Activated T-cell treated with anti-CD3 and anti-CD28 coated beads for 4 hours (primary cell): ENCODE measurements at places on chromosomes 13 and 19.

- no peak for DNase-seq
Observed at GRCh38 chr19:30131722-30132291, 189.8 kb downstream of the URI1 start.

DNA sequence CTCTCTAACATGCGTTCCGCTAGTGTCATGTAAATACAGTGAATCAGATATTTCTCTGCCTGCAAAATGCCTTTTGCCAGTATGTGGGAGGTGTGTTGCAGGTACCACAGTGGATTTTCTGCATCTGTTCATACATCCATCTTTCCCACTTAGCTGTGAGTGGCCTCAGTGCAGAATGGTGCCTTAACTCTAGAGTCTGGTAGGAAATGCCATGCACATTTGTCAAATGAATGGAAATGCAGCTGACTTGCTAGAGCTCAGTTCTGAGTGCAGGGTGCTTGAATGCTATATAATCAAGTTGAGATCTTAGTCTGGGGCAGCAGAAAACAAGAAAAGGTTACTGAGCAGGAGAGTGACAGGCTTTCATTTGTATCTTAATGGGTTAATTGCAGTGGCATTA, 68.2 kb downstream of the LRCH1 start:
- no peak for DNase-seq

GRCh38 chr13:112679932-112680677, 9.7 kb upstream of the ATP11A start:
- no peak for DNase-seq

- DNase-seq, result no peak
Observed at GRCh38 chr19:45279587-45280192, 28.6 kb downstream of the MARK4 start.

GRCh38 chr13:30968846-30969245, 36.4 kb downstream of the TEX26 start:
- DNase-seq, result no peak

- peak; percentile 40 for DNase-seq
Observed at GRCh38 chr19:41225238-41226052, 6.4 kb downstream of the AXL start.

DNA sequence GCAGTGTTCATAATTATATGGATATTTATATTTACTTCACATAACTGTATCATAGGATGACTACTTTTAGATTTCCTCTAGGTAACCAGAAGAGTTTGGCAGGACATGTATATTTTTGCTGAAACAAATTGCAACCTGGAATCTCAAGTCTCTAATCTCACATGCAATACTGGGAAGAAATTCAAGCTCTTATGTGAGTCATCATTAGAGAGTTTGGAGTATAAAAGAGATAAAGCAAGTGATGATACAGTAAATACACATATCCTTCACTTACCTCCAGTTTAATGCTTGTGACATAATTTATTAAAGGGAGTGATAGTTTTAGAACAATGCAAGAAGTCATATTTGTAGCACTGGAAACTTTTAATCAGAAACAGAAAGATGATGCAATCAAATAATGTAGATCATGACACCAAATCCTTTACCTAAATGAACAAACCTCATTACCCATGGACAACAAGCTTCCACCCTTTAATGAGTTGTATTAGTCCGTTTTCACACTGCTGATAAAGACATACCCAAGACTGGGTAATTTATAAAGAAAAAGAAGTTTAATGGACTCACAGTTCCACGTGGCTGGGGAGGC, 15.8 kb upstream of the OR7A17 start:
- DNase-seq, result no peak

DNA sequence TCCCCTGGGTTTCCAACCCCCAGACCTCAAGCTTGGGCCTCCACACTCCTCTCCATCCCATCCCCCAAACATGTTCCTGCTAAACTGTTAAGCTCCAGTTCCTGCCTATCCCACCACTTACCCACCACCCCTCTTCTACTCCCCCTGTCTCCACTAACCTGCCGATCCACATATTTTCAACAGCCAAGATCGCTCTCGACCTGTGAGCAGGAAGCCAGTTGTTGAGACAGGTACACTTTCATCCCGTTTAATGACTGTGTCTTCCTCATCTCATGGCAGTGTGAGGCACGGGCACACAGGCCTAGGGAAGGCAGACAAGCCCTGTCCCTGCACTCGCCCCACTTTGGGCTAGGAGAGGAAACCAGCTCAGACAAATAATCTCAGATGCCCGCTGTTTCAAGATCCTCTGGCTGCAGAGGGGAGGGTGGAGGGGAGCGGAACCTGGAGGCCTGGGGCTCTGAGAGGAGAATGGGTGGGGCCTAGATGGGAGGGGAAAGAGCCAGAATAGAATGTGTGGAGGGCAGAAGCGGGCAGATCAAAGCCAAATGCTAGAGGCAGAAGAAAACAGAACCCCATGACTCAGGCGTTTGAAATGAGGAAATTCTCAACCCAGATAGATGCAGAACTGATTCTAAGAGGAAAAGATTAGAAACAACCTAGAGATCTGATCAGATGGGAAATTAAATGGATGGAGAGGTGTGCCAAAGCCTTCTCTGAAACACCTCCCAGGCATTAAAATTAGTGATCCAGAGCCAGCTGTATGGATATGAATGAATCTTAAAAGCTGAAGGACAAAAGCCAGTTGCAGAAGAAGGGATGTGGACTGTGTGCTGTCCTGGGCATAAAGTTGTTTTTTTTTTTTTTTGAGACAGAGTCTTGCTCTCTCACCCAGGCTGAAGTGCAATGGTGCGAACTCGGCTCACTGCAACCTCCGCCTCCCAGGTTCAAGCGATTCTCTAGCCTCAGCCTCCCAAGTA, 16.9 kb upstream of the CYP2S1 start:
- DNase-seq, result peak; percentile 9

DNA sequence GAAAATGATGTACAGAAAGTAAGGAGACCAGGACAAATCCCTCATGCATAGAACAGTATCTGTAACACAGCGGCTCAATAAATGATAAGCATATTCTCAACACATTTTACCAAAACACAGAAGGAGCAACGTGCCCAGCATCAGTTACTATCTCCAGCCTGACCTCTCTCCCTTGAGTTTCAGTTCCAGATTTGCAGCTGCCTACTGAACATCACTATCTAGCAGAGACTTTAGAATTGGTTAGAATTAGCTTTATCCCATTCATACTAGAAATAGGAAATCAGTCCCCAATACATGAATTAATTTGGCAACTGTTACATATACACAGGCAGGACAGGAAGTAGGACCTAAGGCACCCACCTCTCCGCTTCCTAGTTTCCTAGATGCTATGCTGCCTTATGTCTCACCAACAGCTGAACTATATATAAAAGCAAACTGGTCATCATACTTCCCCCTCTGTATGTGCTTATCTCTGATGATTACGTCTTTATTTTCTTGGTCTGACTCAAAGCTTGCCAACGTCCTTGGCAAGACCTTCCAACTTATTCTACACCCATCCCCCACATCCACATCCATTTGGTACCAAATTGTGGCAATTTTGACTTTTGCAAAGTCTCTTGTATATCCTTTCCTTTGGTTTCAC, 61.1 kb downstream of the SACS start:
- no peak for DNase-seq

DNA sequence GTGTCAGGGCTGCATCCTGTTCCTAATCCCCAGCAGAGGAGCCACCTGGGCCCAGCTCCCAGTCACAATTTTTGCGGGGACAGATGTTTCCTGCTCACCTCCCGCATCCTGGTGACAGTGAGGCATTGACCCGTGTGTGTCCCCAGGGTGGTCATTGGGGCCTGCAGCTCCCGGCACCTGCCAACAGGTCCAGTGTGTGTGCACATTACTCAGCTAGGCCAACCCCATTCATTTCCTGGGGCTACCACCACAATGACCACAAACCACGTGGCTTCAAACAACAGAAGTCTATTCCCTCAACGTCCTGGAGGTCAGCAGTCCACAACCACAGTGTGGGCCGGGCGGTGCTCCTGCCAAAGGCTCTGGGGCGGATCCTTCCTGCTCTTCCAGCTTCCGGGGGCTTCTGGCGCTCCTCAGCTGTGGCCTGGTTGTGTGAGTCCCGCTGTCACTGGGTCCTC, 11.9 kb upstream of the F2RL3 start:
- no peak for DNase-seq
